ENCODE measurements at places on chromosomes 2 and 18.

DNA sequence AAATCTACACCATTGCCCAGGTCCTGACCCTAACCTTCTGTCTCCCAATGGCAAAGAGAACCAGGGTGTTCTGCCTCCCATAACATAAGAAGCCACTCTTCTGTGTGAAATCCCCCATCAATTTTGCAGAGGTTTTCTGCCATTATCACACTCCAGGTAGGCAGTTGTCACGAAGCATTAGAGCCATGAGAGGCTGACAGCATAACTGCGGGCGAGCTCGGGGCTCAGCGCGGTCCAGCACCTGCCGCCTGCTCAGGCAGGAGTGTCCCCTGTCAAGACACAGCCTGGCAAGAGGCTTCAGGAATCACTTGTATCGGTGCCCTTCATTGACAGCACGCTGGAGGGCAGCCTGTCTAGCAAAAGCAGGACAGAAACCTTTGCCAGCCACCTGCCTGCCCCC, 251.2 kb downstream of the SATB2 start:
- DNase-seq = no peak

- DNase-seq = no peak
Observed at GRCh38 chr2:72013726-72014125, 133.9 kb downstream of the CYP26B1 start.

DNA sequence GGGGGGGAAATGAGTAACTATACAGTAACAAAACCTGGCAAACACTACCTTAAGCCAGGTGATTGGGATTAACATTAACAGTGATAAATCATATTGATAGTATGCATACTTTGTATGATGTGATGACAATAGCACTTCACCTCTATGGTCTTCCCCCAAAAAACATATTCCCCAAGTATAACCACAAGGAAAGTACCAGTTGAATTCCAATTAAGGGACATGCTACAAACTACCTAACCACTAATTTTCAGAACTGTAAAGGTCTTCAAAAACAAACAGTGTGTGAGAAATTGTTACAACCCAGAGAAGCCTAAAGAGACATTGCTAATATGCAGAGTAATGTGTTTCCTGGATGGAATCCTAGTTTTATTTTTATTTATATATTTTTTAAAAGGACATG, 152.4 kb downstream of the ZRANB3 start:
- DNase-seq = no peak

GRCh38 chr2:57080035-57080434, 896.2 kb downstream of the CCDC85A start:
- peak; percentile 10 for DNase-seq

- no peak for DNase-seq
Observed at GRCh38 chr2:108637304-108637669, 82.0 kb upstream of the RANBP2 start.

DNA sequence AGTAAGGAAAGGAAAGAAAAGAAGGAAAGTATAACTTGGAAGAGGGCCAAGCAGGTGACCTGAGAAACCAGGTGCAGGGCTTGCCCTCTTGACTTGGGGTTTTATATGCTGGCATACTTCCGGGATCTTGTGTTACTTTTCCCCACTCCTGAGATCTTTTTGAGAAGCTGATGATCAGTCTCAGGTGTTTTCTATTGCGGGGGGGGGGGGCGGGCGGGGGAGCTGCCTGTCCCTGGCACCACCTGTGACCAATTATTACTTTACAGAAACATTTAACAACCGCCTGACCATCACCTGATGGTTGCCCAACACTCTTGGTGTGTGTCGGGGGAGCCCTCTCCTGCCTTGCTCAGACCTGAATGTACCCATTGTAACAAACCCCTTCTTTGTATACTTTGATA, 6.9 kb upstream of the CASP10 start:
- DNase-seq = no peak

- DNase-seq = no peak
Observed at GRCh38 chr2:224359569-224359968, 42.3 kb downstream of the FAM124B start.

Measured in Panc1 (cell line).